NCI-H69 (cell line): ENCODE measurements at places on chromosomes 11 and 22.
A peak's percentile ranks its signal among the peaks of the same experiment; 100 is the strongest.

DNA sequence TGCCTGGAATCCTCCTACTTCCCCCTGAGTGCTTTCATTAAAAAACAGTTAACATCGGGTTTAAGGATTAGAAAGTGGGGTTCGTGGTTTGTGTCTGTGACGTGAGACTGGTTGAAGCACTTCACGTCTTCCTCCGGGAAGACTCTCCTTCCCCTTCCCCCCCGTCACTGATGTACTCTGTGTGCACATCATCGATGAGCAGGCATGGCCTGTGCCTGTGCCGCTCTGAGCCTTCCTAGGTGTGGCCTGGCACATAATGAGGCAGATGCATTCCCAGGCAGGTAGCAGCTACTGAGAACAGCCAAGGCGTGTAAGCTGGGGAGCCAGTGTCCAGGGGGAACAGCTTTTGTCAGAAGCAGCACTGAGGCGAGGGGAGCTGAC is 93.8 kb downstream of the BCR start:
- DNase-seq, result no peak

DNA sequence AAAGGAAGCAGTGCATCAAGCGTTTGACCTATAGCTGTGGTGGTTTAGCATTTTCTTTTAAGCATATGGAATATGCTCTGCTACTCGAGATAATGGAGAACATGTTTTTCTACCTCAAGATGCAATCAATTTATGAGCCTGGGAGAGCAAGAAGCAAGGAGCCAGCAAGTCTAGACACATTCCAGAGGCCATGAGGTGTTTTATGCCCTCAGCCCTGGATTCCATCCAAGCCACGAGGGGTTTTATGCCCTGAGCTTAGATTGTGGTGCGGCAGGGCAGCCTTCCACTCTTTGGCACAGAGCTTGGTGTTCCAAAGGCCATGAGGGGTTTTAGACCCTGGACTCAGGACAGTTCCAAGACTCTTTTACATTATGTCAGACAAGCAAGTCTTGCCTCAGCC is 11.7 kb upstream of the DNAJB13 start:
- DNase-seq, result no peak

DNA sequence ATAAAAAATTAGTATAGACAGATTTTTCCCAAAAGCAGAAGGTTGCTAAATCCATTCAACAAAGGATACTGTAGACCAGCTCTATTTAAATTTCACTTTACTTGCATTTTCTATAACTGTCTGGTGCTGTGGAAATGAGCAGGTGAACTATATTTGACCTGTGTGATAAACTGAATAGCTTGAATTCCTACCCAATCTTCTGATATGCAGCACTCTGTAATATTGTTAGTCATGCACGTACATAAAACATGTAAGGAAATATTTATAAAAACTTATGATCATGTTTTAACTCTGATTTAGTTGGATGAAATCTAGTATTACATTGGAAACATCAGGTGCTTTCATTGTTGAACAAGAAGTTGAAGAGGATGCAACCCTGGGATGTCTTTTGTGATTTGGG is 213.6 kb downstream of the DBX1 start:
- no peak for DNase-seq

- no peak for DNase-seq
Measured at GRCh38 chr11:66784575-66784974, 55.6 kb upstream of the SPTBN2 start.

DNA sequence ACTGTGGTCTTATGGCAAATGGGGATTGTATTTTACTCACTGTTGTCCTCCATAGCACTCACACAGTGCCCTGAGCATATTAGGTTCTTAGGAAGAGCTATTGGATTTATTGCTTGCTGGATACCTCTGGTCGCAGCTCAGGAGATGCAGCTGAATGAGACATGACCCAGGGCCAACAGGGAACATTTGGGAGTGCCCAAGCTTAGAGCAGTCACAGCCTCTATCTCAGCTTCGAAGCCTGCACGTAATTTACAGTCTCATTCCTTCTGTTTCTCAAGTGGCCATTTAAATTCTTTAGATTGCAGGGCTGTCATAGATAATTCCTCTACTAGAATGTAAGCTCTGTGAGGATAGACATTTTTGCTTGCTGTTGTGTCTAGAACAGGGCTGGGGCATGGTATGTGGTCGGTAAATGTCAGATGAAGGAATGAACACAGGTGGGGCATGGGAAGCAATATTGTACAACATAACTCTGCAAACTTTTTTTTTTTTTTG is 192.8 kb downstream of the GRIK4 start:
- DNase-seq, result no peak

DNA sequence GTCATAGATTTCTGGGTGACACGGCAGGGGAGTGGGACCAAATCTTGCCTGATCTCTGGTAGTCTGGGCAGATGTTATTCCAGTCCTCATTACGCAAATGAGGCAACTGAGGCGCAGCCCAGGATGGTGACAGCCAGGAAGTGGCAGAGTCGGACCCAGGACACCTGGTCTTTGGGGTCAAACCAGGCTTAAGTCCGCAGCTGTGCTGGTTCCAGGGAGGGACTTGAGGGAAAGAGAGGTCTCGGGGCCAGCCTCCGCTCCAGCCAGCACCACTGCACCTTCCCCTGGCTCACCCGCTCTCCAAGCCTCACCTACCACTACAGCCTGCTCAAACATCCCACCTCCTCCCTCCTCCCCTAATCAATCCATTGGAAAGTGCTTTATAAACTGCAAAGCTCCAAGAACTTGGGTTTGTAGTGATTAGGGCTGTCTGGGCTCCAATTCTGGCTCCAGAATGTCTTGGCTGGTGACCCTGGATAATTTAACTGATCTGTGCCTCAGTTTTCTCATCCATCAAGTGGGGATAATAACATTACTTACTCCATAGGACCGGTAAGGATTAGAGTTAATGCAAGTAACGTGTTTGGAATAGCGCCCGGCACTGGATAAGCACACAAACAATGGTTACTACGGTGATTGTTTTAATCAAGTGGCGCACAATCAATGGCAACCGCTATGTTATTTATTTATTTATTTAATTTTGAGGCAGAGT is 526 bp upstream of the PNPLA5 start:
- no peak for DNase-seq

- peak; percentile 27 for DNase-seq
Measured at GRCh38 chr22:38298312-38299005, 18.8 kb downstream of the CSNK1E start.

GRCh38 chr11:207863-208180 is 314 bp downstream of the RIC8A start:
- DNase-seq, result no peak

DNA sequence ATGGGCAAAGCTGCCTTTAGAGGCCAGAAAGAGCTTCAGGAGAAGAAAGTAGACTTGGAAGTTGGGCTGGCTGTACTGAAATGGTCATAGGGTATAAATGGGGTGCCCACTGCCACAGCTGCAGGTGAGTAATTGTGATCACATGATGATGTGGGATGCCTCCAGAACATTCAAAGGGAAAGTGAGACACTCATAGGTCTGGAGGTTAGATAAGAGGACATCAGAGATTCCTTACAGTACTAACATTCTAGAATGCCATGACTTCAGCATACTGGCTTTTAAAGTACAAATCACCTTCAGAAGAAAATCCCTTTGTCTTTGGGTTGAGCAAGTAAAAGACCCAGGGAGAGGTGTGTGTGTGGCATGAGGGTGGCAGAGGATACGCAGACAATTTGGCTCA is 419.2 kb downstream of the TENM4 start:
- DNase-seq, result no peak

- DNase-seq, result no peak
Measured at GRCh38 chr11:73428699-73429098, 52.5 kb downstream of the RELT start.

GRCh38 chr11:8071616-8072581 is 9.1 kb upstream of the TUB start:
- peak; percentile 89 for DNase-seq

DNA sequence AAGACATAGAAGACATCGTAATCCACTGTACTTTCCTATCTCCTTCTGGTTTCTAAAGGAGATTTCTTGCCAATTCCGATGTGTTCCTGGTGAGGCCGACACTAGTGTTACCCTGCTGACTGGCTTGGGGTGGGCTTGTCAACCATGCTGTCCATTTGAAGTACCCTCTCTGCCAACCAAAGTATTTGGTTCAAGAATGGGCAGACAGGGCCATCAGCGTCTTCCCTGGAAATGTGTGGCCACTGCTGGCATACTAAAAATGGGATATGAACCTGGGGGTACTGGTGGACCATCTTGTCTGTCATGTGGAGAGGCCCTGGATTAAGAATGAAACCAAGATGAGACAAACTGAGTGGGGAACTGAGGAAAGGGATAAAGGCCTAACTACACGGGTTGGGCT is 1.8 kb upstream of the VSTM5 start:
- no peak for DNase-seq

DNA sequence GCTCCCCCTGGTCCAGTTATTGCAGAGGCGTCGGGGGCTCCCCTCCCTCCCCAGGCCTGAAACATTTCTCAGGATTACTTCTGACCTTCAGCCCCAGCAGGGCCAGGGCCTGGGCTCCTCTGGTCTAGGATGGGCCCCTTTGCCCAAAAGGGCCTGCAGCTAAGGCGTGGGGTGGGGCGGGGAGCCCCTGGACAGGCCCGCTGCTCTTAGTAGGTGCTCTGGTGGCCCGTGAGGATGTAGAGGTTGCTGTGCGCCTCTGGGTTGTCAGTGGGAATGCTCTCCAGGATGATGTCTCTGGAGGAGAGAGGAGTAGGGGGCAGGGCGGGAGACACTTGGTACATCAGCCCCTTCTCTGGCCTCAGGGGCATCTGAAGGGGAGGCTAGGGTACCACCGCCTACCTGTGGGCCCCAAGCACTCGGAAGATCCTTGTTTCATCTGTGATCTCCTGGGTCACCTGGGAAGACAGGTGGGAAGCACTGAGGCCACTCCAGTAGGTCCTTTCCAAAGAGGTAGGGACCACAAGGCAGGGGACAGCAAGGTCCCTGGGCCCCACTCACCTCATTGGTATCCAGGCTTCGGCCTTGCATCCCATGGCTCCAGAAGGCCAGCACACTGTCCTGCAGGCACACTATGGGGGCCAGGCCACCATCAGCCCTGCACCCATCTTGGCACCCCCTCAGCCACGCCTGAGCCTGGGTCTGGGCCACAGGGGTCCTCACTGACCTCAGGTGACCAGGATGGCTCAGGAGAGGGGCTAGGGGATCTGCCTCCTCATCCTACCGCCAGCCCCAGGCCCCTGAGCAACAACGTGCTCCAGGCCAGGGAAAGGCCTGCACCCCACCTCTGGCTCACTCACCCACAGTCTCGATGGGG is 11.2 kb upstream of the SF1 start:
- no peak for DNase-seq

- peak; percentile 78 for DNase-seq
Measured at GRCh38 chr22:41915035-41915785, at the start of gene SHISA8. Gene SHISA8 (minus strand): TSS chr22:41915074. CDS start chr22:41914667, 407 bp downstream.

GRCh38 chr11:28582506-28582905 is 474.3 kb downstream of the METTL15 start:
- DNase-seq, result peak; percentile 5
